Coronary artery (tissue), 2 donors: ENCODE measurements at places on chromosomes 2 and 18.

- DNase-seq, result no peak
These were observed 34.2 kb downstream of the CERS6 start for GRCh38 chr2:168490015-168490874.

DNA sequence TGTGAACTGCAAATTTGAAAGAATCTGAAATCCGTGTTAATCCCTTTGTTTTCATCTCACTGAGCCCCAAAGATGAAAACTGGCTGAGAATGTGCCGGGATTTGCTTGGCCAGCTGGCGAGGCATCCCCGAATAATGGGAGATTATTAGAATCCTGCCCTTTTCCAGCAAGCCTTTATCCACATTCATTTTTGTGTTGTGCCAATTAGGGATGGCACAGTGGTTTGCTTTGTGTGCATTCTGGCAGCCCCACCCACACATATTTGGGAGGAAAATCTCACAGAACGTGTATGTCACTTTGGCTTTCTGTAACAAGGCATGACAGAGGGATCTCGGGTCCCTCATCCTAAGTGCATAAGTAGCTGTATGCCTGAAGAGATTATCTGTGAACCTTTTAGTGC is 405.8 kb upstream of the FAM98A start:
- no peak for DNase-seq

DNA sequence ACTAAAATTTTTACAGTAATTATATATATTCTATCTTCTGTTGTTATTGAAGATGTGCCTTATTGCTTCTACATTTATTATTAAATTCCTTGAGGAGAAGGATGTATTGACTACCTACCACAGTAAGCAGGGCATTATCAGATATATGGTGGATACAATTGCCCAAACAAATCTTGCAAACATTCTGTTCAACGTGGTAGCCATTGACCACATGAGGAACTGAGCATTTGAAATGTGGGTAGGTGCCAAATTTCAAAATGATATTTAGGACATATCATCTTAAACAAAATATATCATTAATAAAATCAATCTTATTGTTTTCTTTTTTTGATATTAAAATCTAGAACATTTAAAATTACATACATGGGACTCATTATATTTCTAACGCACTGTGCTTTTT is 11.1 kb downstream of the SCN3A start:
- no peak for DNase-seq

- no peak for DNase-seq
These were observed 21.3 kb downstream of the NCAPH start for GRCh38 chr2:96356889-96357288.

DNA sequence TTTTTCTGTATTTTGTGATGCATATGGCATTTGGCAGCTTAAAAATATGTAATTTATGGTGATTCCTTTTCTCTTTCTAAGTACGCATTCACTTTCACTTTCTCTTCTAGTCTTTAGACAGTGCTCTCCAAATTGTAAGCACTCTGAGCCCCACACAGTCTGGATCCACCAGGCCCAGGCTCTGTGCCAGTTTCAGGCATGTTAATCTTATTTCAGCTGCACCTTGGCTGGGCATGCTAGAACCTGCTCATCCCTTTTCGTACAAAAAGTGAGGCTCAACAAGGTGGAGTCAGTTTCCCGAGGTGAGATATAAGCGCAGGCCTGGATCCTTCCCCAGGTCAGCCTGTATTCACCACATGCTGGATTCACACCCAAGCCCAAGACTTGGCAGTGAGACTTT is 203.9 kb downstream of the MTX2 start:
- no peak for DNase-seq

GRCh38 chr2:111159641-111160040 is 38.9 kb downstream of the BCL2L11 start:
- DNase-seq, result no peak

GRCh38 chr2:154452471-154452870 is 246.0 kb upstream of the KCNJ3 start:
- DNase-seq, result no peak

DNA sequence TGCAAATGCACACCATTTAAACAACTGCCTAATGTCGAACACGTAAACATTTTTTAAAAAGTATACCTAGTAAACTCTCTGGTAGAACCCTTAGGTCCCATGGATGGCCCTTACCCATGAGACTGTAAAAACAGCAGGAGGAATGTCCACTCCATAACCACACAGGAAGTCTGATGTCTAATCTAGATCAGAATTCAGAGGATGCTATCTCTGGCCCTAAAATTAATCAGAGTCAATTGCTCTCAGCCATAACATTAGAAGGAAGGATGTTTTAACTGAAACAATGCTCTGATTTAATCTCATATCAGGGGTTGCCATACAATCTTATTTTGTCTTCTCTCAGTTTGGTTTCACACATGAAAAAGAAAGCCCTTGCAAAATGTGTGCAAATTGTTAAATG is 416.3 kb upstream of the PIK3C3 start:
- no peak for DNase-seq

DNA sequence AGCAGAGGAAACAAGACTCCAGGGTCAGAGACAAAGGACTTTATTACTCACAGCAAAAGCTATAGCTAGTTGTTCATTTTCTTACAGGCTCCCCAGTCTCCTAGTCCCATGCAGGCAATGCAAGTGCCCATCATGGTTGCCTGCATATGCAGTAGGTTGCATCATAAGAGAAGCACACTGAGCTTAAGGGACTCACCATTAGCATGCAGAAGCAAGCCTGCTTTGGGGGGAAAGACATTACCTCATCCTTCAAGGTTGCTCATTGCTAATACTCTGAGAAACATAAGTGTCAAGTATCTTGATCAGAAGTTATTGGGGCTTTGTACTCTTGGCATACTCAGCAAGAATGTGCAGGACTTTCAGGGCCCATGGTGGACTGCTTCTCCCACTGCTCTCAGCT is 114.6 kb upstream of the CCDC68 start:
- DNase-seq, result no peak

DNA sequence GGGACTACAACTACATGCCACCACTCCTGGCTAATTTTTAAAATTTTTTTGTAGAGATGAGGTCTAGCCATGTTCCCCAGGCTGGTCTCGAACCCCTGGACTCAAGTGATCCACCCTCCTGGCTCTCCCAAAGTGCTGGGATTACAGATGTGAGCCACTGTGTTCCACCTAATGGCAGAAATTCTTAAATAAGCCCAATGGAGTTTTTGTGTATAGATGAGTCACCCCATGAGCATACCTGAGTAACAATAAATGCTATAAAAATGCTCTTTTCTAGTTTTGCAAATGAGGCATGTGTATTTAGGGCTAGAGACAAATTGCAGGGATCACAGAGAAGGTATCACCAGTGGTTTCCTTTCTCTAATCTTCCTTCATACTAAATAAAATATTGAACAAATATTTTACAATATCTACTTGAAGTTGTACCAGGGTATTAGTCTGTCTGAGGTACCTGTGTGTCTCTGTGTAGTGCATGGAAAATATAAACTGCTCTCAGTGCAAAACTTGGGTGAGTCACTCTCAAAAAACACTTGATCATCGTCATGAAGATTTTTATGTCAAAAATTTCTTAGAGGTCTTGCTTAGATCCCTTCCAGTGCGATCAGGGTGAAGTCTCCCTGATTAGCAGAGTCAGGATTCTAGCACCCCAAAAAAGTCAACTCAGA is 337.1 kb upstream of the MMADHC start:
- DNase-seq, result no peak

DNA sequence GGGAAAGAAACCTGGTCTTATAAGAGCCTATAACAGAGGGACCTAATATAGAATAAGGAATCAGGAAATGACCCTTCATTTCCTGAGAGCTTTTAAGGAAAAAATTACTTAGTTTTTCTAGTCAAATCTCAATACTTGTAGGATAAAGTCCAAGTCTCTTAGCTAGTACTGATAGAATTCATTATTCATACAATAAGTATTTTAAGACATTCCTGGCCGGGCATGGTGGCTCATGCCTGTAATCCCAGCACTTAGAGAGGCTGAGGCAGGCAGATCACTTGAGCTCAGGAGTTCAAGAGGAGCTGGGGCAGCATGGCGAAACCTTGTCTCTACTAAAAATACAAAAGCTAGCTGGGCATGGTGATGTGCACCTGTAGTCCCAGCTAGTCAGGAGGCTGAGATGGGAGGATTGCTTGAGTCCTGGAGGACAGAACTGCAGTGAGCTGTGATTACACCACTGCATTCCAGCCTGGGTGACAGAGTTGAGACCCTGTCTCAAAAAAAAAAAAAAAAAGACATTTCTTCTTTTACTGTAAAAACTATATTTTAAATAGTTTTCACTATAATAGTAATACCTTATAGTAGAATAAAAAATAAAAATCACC is 3.2 kb downstream of the RAB3GAP1 start:
- no peak for DNase-seq

GRCh38 chr18:46046126-46046525 is 25.9 kb downstream of the PSTPIP2 start:
- DNase-seq, result no peak

GRCh38 chr18:79769698-79770500 is 27.8 kb upstream of the KCNG2 start:
- no peak for DNase-seq
